Activated CD4-positive, alpha-beta T cell treated with anti-CD3 and anti-CD28 coated beads, Interleukin-2, amount 10 ng/mL, durations not matched to agents 7 days and 5 days (primary cell): ENCODE measurements at places on chromosomes 12 and 14. TPM values are rescaled to one million over a fixed set of nuclear protein-coding genes. Genes with fewer than 3 reads are reported as not detected.

DNA sequence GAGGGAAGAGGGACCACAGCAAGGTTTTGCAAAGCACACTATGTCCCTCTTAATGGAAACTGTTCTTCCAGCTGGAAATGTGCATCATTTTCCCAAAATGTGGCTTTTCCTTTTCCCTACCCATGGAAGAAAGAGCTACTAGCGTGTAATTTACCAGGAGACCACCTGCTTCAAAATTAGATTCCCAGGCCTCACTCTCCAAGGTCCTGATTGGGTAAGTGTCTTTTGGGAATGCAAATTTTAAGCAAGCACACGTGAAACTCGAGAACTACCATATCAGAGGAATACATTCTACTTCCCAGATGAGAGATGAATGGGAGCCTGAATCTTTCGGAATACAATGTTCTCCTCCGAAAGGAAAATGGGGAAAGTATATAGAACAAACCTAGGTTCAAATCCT is 201.6 kb upstream of the NOS1 start:
- no peaks in the 10 kb centered on the region for H3K4me1 ChIP-seq
- DNase-seq: no peak
- no peak overlapping the region for H3K27ac ChIP-seq
- no peak overlapping the region for H3K4me3 ChIP-seq
- H3K27me3 ChIP-seq: no peaks in the 10 kb centered on the region

DNA sequence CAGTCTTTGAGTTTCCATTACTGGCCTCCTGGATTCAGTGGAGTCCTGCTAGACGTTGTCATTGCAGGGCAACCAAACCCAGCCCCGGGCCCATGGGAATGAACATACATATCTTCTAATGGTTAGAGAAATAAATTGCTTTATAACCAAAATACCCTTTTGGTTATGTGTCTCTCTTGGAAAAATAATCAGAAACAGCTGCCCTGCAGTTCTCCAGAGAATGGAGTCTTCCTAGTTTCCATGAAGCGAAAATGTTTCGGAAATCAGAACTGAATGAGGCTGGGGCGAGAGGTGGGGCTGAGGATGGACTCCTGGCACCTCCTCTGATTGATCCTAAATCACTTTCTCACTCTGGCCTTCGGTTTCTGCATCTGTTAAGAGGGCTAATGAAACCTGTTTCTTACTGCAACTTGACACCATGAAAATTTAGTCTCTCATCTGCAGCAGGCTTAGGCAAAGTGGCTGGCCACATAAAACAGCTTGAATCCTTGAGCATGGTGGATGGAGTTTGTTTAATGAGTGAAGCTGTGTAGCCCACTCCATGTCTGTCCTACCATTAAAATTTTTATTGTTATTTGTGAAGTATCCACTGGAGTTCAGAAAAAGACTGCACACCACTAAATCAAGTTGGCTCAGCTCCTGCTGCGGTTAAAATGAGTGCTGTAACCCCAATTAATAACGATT is 198.9 kb downstream of the CACNA1C start:
- no peaks in the 10 kb centered on the region for H3K4me1 ChIP-seq
- H3K27me3 ChIP-seq: no peaks in the 10 kb centered on the region
- H3K4me3 ChIP-seq: no peak overlapping the region
- H3K36me3 ChIP-seq: no peaks in the 10 kb centered on the region
- H3K27ac ChIP-seq: no peak overlapping the region

GRCh38 chr14:22685467-22685866 is 41.3 kb upstream of the OR6J1 start:
- H3K36me3 ChIP-seq: no peaks in the 10 kb centered on the region
- no peak for DNase-seq
- H3K27ac ChIP-seq: no peak overlapping the region
- peaks cover 39% of the 10 kb centered on the region for H3K27me3 ChIP-seq

- H3K4me1 ChIP-seq: peaks cover 47% of the 10 kb centered on the region
- peaks cover 6% of the 10 kb centered on the region for H3K36me3 ChIP-seq
- peak; percentile 85 for DNase-seq
- H3K27me3 ChIP-seq: no peaks in the 10 kb centered on the region
- peak within 1 kb of the TSS; percentile 92 for H3K27ac ChIP-seq
Observed at GRCh38 chr14:23009939-23010726, at the start of gene C14orf93. C14orf93 (minus strand) TSS chr14:23010143; CDS start chr14:22999023, 11,120 bp downstream.

- no peaks in the 10 kb centered on the region for H3K27me3 ChIP-seq
- peak; percentile 16 for DNase-seq
- no peak overlapping the region for H3K27ac ChIP-seq
- peaks cover 41% of the 10 kb centered on the region for H3K36me3 ChIP-seq
- H3K4me3 ChIP-seq: no peak overlapping the region
Observed at GRCh38 chr14:45201905-45202304, 51.1 kb downstream of the MIS18BP1 start.

- peak overlapping the region; percentile 96 for H3K27ac ChIP-seq
- peaks cover 3% of the 10 kb centered on the region for H3K36me3 ChIP-seq
- H3K4me1 ChIP-seq: peaks cover 22% of the 10 kb centered on the region
- no peak for DNase-seq
- no peaks in the 10 kb centered on the region for H3K27me3 ChIP-seq
- no peak overlapping the region for H3K4me3 ChIP-seq
Observed at GRCh38 chr12:75943730-75944096, 87.9 kb downstream of the PHLDA1 start.

DNA sequence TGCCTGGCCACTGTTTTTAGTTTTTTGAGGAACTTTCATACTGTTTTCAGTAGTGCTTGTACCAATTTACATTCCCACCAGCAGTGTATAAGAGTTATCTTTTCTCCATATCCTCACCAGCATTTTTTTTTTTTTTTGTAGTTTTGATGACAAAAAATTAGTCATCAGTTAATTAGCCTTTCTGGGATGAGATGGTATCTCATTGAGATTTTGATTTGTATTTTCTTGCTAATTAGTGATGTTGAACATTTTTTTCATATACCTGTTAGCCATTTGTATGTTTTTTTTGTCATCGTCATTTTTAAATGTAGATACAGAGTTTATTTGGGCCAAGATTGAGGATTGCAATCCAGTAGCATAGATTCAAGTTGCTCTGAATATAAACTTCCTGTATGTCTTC is 19.3 kb downstream of the TBC1D15 start:
- no peaks in the 10 kb centered on the region for H3K27me3 ChIP-seq
- H3K36me3 ChIP-seq: peaks cover 75% of the 10 kb centered on the region
- DNase-seq: no peak
- H3K4me1 ChIP-seq: peaks cover 7% of the 10 kb centered on the region
- no peak overlapping the region for H3K27ac ChIP-seq

DNA sequence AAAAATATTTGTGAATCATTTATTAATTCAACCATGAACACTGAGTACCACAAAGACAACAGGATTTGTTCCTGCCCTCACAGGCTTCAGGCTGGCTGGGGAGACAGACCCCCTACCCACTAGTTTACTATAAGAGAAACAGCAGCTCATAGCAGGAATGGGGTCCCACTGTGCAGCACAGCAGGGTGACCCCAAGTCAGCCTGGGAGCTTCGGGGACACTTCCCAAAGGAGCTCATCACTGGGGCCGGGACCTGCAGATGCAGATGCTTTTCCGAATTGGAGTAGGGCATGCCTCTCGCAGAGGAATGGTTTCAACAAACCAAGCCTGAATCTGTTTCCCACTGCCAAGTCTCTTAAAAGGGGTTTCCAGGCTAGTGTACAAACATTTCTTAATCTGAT is 176.2 kb upstream of the PWP1 start:
- H3K4me1 ChIP-seq: no peaks in the 10 kb centered on the region
- no peak overlapping the region for H3K27ac ChIP-seq
- H3K4me3 ChIP-seq: no peak overlapping the region
- H3K36me3 ChIP-seq: no peaks in the 10 kb centered on the region
- no peak for DNase-seq
- H3K27me3 ChIP-seq: no peaks in the 10 kb centered on the region

- H3K4me3 ChIP-seq: no peak overlapping the region
- DNase-seq: no peak
- peaks cover 24% of the 10 kb centered on the region for H3K27me3 ChIP-seq
- H3K4me1 ChIP-seq: peaks cover 21% of the 10 kb centered on the region
- no peak overlapping the region for H3K27ac ChIP-seq
- peaks cover 2% of the 10 kb centered on the region for H3K36me3 ChIP-seq
Observed at GRCh38 chr14:104980611-104981531, 2.7 kb upstream of the AHNAK2 start.

- H3K4me3 ChIP-seq: no peak overlapping the region
- no peaks in the 10 kb centered on the region for H3K27me3 ChIP-seq
- H3K27ac ChIP-seq: no peak overlapping the region
- H3K36me3 ChIP-seq: peaks cover 9% of the 10 kb centered on the region
- DNase-seq: no peak
- peaks cover 37% of the 10 kb centered on the region for H3K4me1 ChIP-seq
Observed at GRCh38 chr14:55589171-55589570, 9.2 kb downstream of the KTN1 start.

GRCh38 chr12:27637524-27637923 is 58.7 kb upstream of the REP15 start:
- H3K36me3 ChIP-seq: no peaks in the 10 kb centered on the region
- H3K4me3 ChIP-seq: no peak overlapping the region
- peaks cover 23% of the 10 kb centered on the region for H3K4me1 ChIP-seq
- no peak overlapping the region for H3K27ac ChIP-seq

- no peak overlapping the region for H3K27ac ChIP-seq
- peaks cover 6% of the 10 kb centered on the region for H3K4me1 ChIP-seq
- H3K36me3 ChIP-seq: peaks cover 4% of the 10 kb centered on the region
- no peaks in the 10 kb centered on the region for H3K27me3 ChIP-seq
Observed at GRCh38 chr12:92496790-92497189, 206.0 kb upstream of the PLEKHG7 start.

DNA sequence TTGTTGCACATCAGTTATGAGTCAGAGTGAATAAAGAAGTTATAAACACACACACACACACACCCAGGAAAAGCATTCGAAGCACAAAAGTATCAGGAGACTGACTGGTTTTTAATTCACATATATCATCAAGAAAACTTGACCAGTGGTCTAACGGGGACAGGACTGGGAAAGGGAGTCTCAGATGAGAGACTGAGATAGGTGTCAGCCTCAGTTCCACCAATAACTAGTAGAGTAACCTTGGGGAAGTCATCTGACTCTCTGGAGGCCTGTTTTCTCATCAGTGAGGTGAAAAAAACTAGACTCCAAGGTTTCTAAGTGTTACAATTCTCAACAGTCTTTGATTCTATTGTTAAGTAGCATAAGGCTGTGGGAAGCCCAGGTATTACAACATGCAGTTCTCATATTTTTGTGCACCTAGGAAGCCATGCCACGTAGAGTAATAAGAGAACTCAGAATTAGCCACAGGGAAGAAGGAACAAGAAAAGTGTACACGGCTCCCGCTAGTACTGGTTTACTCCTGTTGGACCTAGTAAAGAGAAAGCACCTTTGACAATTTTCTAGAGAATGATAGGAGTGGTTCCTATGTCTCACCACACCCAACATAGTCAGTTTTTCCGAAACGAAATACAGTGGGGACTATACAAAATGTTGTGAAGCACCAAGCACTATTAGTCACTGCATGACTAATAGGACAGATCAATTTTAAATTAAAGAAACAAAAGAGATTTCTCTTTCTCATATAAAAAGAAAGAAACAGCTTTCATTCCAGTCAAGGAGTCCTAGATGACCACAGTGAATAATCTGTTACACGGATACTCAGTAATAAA is 5.0 kb downstream of the PPTC7 start:
- peak overlapping the region; percentile 92 for H3K4me3 ChIP-seq
- H3K27me3 ChIP-seq: no peaks in the 10 kb centered on the region
- H3K36me3 ChIP-seq: peaks cover 36% of the 10 kb centered on the region
- peak; percentile 55 for DNase-seq

DNA sequence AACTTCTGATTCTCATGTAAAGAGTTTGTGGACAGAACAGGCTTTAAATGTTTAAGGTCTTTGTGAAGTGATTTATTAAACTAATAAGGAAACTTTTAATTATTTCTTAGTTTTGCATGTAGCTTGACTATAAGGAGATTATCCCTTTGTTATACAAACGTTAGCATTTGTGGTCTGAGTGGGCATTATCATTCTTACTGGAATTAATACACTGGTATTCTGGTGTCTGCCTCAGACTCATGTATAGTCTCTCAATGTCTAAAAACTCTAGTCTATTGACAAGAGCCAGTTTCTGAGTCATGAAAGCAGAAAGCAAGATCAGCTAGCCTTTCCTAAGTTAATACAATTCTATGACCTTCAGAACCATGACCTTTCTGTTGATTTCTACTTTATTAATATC is 51.3 kb downstream of the SOX5 start:
- DNase-seq: no peak
- H3K4me1 ChIP-seq: no peaks in the 10 kb centered on the region
- no peaks in the 10 kb centered on the region for H3K27me3 ChIP-seq
- no peak overlapping the region for H3K4me3 ChIP-seq
- no peaks in the 10 kb centered on the region for H3K36me3 ChIP-seq
- H3K27ac ChIP-seq: no peak overlapping the region

DNA sequence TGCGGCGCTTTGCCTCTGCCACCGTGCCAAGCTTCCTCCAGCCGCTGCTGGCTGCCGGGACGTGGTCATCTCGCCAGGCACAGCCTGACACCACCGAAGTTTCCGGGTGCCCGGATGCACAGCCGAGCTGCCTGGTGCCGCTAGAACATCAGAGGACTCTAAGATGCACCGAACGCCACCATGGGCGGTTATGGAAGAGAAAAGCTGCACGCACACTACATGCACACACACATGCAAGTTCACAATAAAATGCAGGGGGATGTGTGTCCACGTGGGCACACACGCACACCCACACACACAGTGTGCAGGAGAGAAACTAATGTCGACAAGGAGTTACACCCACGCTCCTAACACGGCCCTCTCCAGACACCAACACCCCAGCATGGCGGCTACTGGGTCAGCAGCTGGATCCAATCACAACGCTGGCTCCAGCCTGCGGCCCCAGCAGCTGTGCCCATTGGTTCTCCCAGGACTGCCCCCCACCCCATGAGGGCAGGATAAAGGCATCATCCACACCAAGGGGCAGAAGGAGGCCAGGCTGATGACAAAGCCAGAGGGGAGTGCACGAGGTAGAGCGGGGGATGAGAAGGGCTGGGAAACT is 82.7 kb downstream of the BCL11B start:
- H3K27ac ChIP-seq: peak overlapping the region; percentile 95
- H3K36me3 ChIP-seq: peaks cover 61% of the 10 kb centered on the region
- DNase-seq: peak; percentile 79
- no peaks in the 10 kb centered on the region for H3K27me3 ChIP-seq
- peak overlapping the region; percentile 81 for H3K4me3 ChIP-seq

- H3K27ac ChIP-seq: no peak overlapping the region
- H3K4me3 ChIP-seq: no peak overlapping the region
- no peaks in the 10 kb centered on the region for H3K36me3 ChIP-seq
- H3K27me3 ChIP-seq: no peaks in the 10 kb centered on the region
Observed at GRCh38 chr14:95935228-95935822, 58.7 kb downstream of the TUNAR start.

- H3K4me3 ChIP-seq: no peak overlapping the region
- no peak overlapping the region for H3K27ac ChIP-seq
- peaks cover 52% of the 10 kb centered on the region for H3K4me1 ChIP-seq
- H3K27me3 ChIP-seq: no peaks in the 10 kb centered on the region
Observed at GRCh38 chr12:56029666-56030293, 8.9 kb downstream of the IKZF4 start.

DHH gene
- 0.12 TPM for total RNA-seq

ATP23 gene
- 19.1 TPM for total RNA-seq

OR4Q2 gene
- not detected for total RNA-seq

VRTN gene
- total RNA-seq: not detected

KCNJ8 gene
- total RNA-seq: not detected

ARHGAP9 gene
- 259 TPM for total RNA-seq

ADGRD1 gene
- 0.05 TPM for total RNA-seq

IFT81 gene
- total RNA-seq: 2.5 TPM

ETFBKMT gene
- 0.57 TPM for total RNA-seq

ABHD12B gene
- total RNA-seq: not detected

PACS2 gene
- total RNA-seq: 46.8 TPM
